Smooth muscle cell of the umbilical artery (primary cell): ENCODE measurements at places on chromosomes 16 and 17. TPM values are rescaled to one million over a fixed set of nuclear protein-coding genes. Genes with fewer than 3 reads are reported as not detected.

NDUFAB1 gene
- 50.1 and 78.1 TPM in 2 replicates for total RNA-seq

CCL8 gene
- 0.89 TPM in 1 of 2 replicates, not detected in the other for total RNA-seq

ARHGDIG gene
- 0.28 and 1.5 TPM in 2 replicates for total RNA-seq

HS3ST3A1 gene
- 18.7 and 36.3 TPM in 2 replicates for total RNA-seq

AMZ2 gene
- 72.7 and 75.1 TPM in 2 replicates for total RNA-seq

FBXW10 gene
- under 0.01 and 0.05 TPM in 2 replicates for total RNA-seq

ST6GALNAC2 gene
- 0.55 TPM in 1 of 2 replicates, not detected in the other for total RNA-seq

STX1B gene
- 0.59 and 2.8 TPM in 2 replicates for total RNA-seq

IGSF6 gene
- total RNA-seq, result not detected in 2 replicates

AXIN1 gene
- total RNA-seq, result 16.6 and 30.8 TPM in 2 replicates

YBX2 gene
- not detected in 2 replicates for total RNA-seq
